SK-N-SH (cell line): ENCODE measurements at places on chromosomes 6 and 20.

- H3K4me1 ChIP-seq = no peaks in the 10 kb centered on the region; the same call in 1 of the 2 replicates
- no peak for DNase-seq
- no peaks in the 10 kb centered on the region for H3K36me3 ChIP-seq
- H3K27me3 ChIP-seq = no peaks in the 10 kb centered on the region
- H3K27ac ChIP-seq = no peak overlapping the region
These were observed 193.5 kb upstream of the EYA4 start for GRCh38 chr6:133047706-133048105.

- no peaks in the 10 kb centered on the region for H3K4me1 ChIP-seq
- H3K36me3 ChIP-seq = no peaks in the 10 kb centered on the region
- no peaks in the 10 kb centered on the region for H3K27me3 ChIP-seq
- no peak for DNase-seq
These were observed 108.7 kb downstream of the SLC24A3 start for GRCh38 chr20:19321176-19321575.

- no peaks in the 10 kb centered on the region for H3K4me1 ChIP-seq
- no peak overlapping the region for H3K4me3 ChIP-seq
- no peak for DNase-seq
- no peak overlapping the region for H3K27ac ChIP-seq
These were observed 91.6 kb downstream of the SLC22A3 start for GRCh38 chr6:160439751-160440150.

DNA sequence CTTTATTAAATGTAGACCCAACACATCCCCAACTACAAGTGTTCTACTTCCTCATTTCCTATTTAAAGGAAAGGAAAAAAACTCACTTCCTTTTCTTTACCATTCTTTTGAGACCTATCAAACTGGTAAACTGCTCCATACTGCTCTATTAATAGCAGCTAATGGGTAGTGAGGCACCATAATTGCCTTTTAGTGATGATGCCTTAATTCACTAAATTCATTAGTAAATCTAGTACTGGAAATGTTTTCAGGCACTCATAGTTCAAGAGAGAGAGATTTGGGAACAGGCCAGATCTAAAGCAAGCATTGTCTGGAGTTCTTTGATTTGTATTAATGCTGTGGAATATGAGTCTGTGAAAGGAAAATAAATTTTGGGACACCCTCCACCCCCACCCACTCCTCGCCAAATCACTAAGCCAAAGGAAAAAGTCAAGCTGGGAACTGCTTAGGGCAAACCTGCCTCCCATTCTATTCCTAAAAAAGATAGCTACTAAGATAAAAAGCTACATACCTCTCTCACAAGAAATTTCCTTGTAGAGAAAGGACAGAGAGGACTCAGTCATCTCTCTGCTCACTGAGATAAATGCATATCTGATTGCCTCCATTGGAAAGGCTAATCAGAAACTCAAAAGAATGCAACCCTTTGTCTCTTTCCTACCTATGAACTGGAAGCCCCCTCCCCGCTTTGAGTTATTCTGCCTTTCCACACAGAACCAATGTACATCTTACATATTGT is 13.6 kb upstream of the IBTK start:
- H3K36me3 ChIP-seq = no peaks in the 10 kb centered on the region
- DNase-seq = no peak
- peaks cover 22% of the 10 kb centered on the region for H3K4me1 ChIP-seq
- H3K4me3 ChIP-seq = peak overlapping the region; percentile 14; the same call in 1 of the 2 replicates

DNA sequence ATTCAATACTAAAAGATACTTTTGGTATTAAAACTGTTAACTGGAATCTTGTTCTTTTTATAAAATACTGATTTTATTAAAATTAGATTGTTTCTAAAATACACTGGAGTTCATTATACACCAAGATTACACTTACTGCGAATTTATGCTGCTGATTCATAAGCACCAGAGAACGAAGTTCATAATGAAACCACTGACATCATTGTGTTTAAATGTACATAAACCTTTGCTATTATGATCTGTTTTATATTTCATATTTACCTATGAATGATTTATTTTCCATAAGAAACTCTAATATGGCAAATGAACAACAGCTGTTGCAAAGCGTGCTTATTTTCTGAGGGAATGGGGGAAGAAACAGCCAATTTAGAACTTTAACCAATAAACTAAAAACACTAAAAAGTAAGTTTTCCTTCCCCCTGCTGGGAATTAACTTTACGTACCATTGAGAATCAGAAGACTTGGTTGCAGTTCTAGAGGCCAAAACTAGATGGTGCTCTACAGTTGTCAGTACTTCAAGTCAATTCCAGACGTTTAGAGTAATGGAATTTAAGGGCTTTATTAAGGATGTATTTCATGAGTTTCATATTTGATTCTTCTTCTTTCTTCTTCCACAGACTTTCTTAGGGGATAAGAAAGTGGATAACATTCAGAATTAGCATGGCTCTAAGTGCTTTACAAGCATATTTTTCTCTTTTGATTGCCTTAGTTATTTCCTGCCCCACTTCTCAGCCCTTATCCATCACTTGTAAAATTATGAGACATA is 30.8 kb upstream of the COL19A1 start:
- no peaks in the 10 kb centered on the region for H3K4me1 ChIP-seq
- H3K36me3 ChIP-seq = no peaks in the 10 kb centered on the region
- H3K27ac ChIP-seq = no peak overlapping the region
- H3K27me3 ChIP-seq = no peaks in the 10 kb centered on the region

DNA sequence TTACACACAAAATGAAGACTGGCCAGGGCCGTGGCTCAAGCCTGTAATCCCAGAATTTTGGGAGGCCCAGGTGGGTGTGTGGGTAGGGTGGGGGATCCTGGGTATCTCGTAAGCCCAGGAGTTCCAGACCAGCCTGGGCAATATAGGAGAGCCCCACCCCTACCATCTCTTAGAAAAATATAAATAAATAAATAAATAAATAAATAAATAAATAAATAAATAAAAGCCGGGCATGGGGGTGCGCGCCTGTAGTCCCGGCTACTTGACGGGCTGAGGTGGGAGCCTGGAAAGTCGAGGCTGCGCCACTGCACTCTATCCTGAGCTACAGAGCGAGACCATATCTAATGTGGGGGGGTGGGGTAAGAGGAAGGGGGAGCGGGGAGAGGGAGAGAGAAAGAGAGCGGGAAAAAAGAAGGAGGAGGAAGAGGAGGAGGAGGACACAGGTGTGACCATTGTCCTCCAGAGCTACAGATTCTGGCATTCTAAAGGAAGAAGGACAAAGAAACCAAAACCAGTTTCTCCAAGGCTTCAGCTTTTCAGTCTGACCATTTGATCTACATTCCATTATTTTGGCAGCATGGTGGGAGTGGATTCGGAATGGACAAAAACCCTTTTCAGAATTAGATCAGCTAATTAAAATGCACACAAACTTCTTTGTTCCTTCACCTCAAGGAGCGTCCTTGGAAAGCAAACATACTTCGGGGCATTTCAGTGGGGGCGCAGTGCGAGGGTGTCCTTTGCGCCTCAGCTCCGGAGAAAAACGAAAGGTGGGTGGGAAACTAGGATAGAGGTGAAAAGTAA is 577 bp upstream of the C6orf141 start:
- no peaks in the 10 kb centered on the region for H3K4me1 ChIP-seq
- H3K4me3 ChIP-seq = no peak overlapping the region
- peaks cover 27% of the 10 kb centered on the region for H3K27me3 ChIP-seq
- no peak for DNase-seq
- H3K27ac ChIP-seq = no peak overlapping the region

GRCh38 chr6:167505782-167506181 is 180.9 kb downstream of the TTLL2 start:
- DNase-seq = no peak
- no peaks in the 10 kb centered on the region for H3K4me1 ChIP-seq
- no peaks in the 10 kb centered on the region for H3K27me3 ChIP-seq
- H3K36me3 ChIP-seq = no peaks in the 10 kb centered on the region
- no peak overlapping the region for H3K27ac ChIP-seq
- no peak overlapping the region for H3K4me3 ChIP-seq

GRCh38 chr6:10630178-10630577 is 64.2 kb downstream of the C6orf52 start:
- DNase-seq = no peak
- no peak overlapping the region for H3K27ac ChIP-seq
- no peak overlapping the region for H3K4me3 ChIP-seq
- no peaks in the 10 kb centered on the region for H3K27me3 ChIP-seq
- 0 out of 2 replicates have a peak, but pooled peaks cover 5% of the 10 kb centered on the region for H3K4me1 ChIP-seq
- no peaks in the 10 kb centered on the region for H3K36me3 ChIP-seq

GRCh38 chr6:143731789-143732188 is 54.0 kb downstream of the PHACTR2 start:
- H3K27ac ChIP-seq = no peak overlapping the region
- no peaks in the 10 kb centered on the region for H3K36me3 ChIP-seq
- no peaks in the 10 kb centered on the region for H3K27me3 ChIP-seq
